NCI-H2171 treated with DMSO at 0.1 percent for 48 hours (cell line): ENCODE measurements at places on chromosomes 16 and 17.
A peak's percentile ranks its signal among the peaks of the same experiment; 100 is the strongest.

GRCh38 chr17:62714016-62714777, 86.7 kb downstream of the MRC2 start:
- no peak for DNase-seq

GRCh38 chr17:56807723-56808122, 26.0 kb downstream of the C17orf67 start:
- no peak for DNase-seq

DNA sequence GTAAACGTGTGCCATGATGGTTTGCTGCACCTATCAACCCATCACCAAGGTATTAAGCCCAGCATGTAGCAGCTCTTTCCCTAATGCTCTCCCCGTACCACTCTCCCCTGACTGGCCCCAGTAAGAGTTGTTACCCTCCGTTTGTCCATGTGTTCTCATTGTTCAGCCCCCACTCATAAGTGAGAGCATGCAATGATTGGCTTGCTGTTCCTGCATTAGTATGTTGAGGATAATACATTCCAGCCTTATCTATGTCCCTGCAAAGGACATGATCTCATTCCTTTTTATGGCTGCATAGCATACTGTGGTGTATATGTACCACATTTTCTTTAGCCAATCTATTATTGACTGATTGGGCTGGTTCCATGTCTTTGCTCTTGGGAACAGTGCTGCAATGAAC, 1294.9 kb upstream of the CDH8 start:
- DNase-seq: no peak

DNA sequence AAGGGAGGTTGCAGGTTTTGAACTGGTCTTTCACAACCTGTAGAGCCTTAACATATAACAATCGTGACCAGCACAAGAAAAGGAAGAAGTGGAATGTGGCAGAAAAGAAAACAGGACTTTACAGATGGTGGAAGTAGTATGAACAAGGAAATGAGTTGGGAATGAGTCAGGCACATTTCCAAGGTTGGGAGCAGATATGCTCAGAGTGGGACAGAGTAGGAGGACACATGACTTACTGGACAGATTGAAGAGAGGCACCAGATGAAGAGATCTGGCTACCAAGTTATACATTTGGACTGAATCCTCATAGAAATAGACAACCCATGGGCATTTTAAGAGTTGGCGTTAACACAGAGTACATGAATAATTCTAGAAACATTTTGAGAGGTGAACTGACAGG, 95.3 kb downstream of the ZNF18 start:
- no peak for DNase-seq

DNA sequence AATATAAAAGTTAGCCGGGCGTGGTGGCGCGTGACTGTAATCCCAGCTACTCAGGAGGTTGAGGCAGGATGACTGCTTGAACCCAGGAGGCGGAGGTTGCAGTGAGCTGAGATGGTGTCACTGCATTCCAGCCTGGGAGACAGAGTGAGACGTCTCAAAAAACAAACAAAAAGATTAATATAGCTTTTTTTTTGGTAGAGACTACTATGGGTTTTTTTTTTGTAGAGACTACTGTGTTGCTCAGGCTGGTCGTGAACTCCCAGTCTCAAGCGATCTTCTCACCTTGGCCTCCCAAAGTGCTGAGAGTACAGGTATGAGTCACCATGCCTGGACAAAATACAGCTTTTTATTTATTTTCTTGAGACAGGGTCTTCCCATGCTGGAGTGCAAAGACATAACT, 20.2 kb downstream of the ZNRF1 start:
- no peak for DNase-seq

DNA sequence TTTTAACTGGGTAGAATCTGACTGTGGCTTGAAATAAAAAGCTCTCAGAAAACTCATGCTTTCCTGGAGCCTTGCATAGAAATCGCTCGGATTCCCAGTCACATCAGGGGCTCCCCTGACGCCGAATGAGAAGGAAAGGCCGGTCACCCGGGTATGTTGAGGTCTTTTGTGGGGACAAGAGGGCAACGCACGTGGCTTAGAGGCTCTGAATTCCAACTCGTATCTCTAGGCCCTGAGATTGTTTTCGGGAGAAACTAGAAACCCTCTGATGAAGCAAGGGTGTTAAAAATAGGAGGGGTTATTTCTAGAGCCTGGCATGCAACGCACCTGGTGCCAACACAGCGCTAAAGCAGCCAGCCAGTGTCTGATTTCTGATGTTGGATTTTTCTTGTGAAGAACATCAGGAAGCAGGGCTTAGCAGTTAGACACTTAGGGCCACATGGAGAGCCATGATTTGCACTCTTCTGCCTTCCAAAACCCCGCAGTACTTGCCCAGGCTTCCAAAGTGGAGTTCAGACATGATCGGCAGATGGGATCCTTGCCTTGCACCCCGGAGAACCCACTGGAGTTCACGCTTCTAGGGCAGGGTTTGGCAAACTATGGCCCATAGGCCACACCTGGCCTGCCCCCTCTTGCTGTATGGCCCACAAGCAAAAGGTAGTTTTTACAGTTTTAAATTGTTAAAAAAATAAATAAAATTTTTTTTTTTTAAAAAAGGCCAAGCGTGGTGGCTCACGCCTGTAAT, 12.6 kb downstream of the CACNG1 start:
- DNase-seq: peak; percentile 9

DNA sequence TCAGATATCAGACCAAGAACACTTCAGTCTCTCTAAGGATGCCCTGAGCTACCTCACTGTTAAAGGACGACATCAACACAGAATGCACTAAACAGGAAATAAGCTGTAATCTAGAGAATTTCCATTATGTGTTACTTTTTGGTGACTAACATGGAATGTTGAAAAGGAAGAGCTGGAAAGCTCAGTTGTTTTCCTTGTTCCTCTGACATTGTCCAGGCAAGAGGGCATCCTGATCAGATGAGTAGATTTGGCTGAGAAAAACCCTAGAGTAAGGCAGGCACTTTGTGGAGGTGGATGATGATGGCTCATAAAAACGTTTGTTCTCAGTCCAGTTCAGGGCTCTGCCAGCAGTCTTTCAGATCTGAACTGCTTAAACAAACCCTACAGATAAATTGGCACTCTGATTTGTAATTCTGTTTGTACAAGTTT, 34.0 kb downstream of the DGKE start:
- DNase-seq: peak; percentile 2

- DNase-seq: no peak
These were observed 530 bp downstream of the GSG1L start for GRCh38 chr16:28062847-28063521.

GRCh38 chr16:70701596-70701995, 15.7 kb upstream of the MTSS2 start:
- no peak for DNase-seq

DNA sequence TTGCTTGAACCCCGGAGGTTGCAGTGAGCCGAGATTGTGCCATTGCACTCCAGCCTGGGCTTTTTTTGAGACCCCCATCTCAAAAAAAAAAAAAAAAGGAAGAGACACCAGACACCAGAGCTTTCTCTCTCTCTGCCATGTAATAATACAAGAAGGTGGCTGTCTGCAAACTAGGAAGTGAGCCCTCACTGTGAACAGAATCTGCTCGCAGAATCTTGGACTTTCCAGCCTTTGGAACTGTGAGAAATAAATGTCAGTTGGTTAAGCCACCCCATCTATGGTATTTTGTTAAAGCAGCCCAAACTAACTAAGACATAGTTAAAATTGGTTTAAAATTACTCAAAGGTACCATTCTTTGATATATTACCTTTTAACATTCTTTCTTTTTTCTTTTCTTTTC, 10.1 kb upstream of the STX1B start:
- no peak for DNase-seq

GRCh38 chr16:50294955-50295354, 28.6 kb downstream of the ADCY7 start:
- no peak for DNase-seq

GRCh38 chr16:89452241-89452640, 38.1 kb downstream of the ANKRD11 start:
- no peak for DNase-seq

DNA sequence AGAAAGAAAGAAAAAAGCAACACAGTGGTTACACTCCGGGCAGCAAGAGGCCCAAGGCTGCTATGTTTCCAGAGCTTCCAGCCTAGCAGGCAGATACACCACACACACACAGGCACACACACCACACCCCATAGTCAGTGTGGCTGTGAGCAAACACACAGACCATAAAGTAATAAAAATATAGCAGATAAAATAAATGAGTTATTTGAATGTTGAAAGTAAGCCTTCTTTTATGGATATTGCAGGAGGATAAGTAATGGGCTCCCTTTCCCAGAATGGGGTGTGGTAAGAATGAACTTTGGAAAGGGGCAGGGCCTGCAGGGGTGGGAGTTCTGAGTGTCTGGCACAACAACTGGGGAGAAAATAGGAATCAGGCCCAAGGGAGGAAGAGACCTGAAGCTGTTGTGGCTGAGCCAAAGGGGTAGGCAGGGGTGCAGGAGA, 4.8 kb upstream of the CDK5RAP3 start:
- DNase-seq: no peak

DNA sequence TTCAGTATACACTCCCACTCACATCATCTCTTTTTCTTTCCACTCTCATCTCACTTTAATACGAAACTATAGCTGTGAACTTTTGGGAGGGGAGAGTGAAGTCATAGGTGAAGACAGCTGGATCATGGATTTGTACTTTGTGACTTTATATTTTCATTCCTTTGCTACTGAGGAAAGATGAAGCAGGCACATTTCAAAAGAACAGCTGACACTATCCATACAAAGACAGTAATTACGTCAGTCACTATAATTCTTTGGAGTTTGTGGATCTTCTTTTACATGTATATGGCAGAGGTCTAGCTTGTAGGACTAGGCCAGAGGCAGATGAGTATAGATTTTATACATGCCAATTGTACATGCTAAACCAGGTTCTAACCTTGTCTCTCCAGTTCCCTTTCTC, 346.3 kb downstream of the BCAS3 start:
- no peak for DNase-seq
